Stimulated activated CD8-positive, alpha-beta memory T cell treated with anti-CD3 and anti-CD28 coated beads, Interleukin-12 subunit alpha, Interleukin-12 subunit beta, amount 100 ng/mL, for 1 hour (primary cell): ENCODE measurements at places on chromosomes 7 and 10.

DNA sequence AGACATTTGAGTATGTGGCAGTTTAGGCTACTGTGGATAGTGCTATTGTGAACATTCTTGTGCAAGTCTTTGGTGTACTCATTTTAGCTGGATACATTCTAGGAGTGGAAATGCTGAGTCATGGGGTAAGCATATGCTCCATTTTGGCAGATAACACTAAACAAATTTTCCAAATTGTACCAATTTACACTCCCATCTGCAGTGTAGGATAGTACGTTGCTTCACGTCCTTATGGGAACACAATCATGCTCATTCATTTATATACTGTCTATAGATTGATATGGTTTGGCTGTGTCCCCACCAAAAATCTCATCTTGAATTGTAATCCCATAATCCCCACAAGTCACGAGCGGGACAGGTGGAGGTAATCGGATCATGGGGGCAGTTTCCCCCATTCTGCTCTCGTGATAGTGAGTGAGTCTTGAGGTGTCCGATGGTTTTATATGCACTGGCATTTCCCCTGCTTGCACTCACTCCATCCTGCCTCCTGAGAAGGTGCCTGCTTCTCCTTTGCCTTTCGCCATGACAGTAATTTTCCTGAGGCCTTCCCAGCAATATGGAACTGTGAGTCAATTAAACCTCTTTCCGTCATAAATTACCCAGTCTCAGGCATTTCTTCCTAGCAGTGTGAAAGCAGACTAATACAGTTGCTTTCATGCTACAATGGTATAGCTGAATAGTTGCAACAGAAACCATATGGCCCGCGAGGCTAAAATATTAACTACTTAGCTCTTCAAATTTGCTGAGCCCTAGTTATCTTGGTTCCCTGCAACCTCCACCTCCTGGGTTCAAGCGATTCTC is 25.6 kb downstream of the RNF216 start:
- no peak for DNase-seq

DNA sequence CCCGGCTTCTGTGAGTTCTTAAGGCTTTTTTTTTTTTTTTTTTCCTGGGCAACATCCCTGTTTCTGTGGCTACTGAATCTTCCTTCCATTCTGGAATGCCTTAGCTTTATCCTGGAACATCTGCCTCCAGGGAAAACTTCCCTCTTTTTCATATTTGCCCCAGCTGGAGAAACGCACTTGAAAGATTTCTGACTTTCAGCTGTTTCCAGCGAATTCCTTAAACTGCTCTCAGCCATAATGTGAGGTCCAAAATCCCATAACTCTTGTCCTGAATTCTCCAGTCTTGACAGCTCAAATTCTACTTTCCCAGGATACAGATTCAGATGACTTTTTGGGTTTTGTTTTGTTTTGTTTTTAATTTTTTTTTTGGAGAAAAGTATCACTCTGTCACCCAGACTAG is 263.6 kb upstream of the AUTS2 start:
- DNase-seq, result no peak

- DNase-seq, result no peak
These were observed at the start of gene TTYH3 for GRCh38 chr7:2631946-2632732. Gene TTYH3, plus strand, starts transcription at chr7:2631986. Its CDS starts 170 bp downstream, at chr7:2632156.

DNA sequence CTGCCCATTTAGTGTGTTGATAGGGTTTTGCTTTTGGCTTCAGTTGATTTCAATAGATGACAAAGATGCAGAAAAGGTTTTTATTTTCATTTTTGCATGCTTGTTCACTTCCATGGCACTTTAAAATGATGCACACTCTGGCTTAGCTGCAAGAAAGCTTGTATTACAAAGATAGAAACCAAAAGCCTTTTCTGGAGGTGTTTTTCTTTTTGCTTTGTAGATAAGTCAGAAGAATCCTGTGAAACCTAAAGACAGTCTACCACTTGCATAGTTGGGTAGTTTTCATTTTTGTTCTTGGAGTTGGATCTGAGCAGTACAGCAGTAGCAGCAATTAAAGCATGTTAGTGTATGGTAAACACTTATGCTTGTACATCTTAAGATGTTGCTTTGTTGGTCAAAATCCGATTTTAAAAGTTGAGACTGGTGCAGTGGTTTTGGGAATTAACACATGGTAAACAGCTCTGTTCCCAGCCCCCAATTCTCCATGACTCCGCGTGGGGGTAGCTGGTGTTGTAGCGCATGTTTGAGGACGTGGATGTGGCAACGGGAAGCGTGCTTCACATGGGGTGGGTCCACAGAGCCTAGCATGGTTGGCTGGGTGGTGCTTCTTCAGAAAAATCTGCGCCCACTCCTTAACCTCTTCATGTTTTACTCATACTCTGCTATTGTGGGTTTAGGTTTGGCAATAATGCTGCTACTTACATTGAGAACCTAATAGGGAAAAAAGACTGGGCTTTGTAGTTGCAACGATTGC is 19.8 kb downstream of the CCNY start:
- DNase-seq, result no peak

- DNase-seq, result no peak
These were observed 97.5 kb downstream of the RPS24 start for GRCh38 chr10:78130966-78131710.

DNA sequence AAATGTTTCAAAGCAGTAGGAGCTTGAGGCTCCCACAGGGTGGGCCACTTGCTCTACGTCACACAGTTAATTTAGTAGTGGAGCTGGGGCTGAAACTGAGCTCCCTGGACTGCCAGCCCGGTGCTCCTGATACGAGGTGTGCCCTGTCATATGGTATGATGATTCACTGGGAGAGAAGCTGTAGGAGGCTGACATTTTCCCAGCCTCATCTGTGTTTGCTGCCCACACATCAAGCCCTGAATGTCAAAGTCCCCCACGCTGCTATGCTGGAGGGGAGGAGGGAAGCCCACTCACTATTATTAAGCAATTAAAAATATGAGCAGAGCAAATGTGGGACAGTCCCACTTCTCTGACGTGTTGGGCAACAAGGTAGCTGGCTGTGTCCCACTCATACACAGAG is 81.2 kb upstream of the SORCS3 start:
- no peak for DNase-seq

- DNase-seq, result no peak
These were observed 94.2 kb downstream of the NKX6-2 start for GRCh38 chr10:132691711-132692153.

DNA sequence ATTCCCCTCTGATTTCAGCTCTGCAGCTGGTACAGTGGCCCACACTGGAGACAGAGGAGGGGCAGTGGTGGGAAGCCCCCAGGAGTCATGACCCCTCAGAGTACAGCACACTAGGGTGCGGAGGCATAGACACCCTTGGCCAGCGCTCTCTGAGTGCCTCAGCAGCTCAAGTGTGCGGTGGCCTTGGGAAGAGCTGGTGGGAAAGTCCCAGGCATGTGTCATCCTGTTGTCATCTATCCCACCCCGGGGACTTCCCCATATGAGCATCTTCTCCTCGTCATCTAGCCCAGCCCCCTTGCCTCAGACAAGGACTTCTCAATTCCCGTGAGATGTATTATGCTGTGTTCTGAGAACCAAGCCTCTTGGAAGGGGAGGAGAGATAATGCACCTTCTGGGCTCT is 15.6 kb upstream of the PPIF start:
- DNase-seq, result peak; percentile 29

GRCh38 chr10:63885156-63885555 is 364.0 kb downstream of the REEP3 start:
- no peak for DNase-seq

- DNase-seq, result no peak
These were observed 39.2 kb upstream of the SDHAF3 start for GRCh38 chr7:97078023-97078969.

- peak; percentile 29 for DNase-seq
These were observed at the start of gene SAMD9 for GRCh38 chr7:93117852-93118530. Gene SAMD9, minus strand, starts transcription at chr7:93117979. Its CDS starts 11,882 bp downstream, at chr7:93106097.

DNA sequence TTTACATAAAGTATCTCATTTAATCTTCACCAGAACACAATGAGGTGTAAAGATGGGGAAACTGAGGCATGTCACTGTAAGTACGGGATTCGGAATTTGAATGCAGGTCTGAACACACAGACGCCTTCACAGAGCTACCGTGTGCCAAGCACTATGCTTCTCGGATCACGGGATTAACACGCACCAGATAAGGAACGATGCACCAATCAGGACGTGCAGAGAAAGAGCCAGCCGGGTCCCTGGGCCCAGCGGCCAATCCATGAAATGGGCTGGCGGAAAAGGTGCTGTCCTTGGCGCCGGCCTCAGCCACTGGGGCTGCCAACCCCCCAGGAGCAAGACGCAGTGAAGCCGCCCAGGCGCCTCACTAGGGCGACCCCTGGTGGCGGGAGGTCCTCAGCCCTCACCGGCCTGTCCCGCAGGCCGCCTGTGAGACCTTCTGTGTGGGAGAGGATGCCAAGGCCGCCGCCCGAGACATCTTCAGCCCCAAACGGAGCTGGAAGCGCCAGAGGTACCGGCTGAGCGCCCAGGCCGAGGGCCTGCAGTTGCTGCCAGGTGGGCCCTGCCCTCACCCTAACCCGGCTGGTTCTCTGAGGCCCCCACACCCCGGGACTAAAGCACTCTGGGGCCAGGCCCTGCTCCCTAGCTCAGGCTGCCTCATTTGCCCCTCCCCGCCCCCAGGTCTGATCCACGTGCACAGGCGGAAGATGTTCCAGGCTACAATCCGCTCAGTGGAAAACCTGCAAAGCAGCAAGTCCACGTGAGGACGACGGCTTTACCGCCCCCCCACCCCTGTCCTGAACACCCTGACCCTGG is 15.6 kb downstream of the ATG9B start:
- DNase-seq, result peak; percentile 56

- no peak for DNase-seq
These were observed 40.2 kb downstream of the CALML5 start for GRCh38 chr10:5458949-5459747.
